COR-L47 (cell line): ENCODE measurements at places on chromosomes 1 and 21.
A peak's percentile ranks its signal among the peaks of the same experiment; 100 is the strongest.

GRCh38 chr1:86992861-86993260 is 78.4 kb downstream of the HS2ST1 start:
- no peak for DNase-seq

GRCh38 chr1:167332503-167332902 is 111.8 kb downstream of the POU2F1 start:
- DNase-seq = no peak

DNA sequence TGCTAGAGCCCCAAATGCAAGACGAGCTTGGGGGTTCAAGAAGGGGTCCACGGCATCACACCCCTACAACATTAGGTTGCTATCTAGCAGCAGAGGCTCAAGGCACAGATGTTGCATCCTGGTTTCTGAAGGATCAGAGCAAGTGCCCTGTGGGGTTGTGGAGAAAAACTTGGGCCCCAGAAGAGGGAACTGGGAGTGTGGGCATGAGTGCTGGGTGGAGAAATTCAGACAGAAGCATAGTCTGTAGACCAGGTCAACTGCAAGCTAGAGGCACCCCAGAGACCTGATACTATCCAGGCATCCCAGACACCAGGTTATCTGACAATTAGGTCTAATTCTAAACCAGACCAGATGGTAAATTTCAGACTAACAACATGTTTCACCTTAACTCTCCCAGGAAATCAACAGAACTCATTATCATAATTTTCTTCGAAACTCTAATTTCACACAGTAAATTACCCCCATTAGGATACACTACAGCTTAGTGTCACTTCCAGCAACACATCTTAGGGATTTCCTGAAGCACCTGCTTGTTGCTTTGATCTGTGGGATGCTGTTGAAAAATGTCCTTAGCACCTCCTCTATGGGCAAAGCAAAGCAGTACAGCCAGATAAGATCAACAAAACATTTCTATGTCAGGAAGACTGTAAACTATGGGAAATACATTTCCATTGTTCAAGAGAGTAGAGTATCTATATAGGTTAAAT is 179.3 kb downstream of the VAV3 start:
- no peak for DNase-seq

GRCh38 chr1:67316180-67316902 is 8.7 kb downstream of the IL12RB2 start:
- DNase-seq = no peak

DNA sequence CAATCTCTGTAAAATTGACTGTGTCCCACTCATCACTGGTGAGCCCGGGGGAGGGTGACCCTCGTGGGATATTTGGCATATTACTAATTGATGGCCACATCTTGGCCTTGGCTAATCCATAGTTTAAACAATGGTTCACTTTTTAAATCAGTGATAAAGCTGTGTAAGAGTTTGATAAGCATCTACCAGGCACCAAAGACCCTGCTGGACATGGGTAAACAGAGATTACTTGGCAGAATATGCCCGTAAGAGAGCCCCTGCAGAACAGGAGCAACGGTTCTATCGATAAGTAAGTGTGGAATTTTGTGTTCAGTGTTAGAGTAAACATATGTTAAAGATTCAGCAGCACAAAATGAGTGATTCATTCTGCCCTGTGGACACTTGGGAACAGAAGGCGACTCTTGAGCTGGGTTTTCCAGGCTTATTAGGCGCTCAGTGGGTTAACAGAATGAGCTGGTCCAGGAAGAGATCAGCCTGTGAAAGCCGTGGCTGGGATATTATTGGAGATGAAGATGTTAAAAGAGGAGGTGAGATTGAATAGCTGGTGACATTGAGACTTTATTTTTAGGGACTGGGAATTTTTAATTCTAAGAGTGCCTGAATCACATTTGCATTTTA is 55.9 kb downstream of the CNST start:
- DNase-seq = no peak

DNA sequence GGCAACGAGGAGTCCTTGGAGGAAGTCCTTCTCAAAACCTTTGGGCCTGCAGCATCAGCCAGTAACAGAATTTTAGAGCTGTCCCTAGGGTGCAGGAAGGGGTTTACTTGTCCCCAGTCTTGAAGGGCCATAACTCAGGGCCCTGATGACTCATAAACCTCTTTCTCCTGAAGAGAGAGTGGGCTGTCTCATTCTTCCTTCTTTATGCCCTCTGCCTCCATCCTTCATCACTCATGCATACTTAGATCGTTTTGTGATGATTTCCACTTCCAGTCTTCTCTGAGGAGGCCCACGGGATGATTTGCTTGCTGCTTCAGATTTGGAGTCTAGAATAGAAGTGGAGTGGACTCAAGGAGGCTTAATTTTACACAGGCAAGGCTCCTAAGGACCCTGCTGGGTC is 60.2 kb downstream of the NDUFS5 start:
- no peak for DNase-seq

DNA sequence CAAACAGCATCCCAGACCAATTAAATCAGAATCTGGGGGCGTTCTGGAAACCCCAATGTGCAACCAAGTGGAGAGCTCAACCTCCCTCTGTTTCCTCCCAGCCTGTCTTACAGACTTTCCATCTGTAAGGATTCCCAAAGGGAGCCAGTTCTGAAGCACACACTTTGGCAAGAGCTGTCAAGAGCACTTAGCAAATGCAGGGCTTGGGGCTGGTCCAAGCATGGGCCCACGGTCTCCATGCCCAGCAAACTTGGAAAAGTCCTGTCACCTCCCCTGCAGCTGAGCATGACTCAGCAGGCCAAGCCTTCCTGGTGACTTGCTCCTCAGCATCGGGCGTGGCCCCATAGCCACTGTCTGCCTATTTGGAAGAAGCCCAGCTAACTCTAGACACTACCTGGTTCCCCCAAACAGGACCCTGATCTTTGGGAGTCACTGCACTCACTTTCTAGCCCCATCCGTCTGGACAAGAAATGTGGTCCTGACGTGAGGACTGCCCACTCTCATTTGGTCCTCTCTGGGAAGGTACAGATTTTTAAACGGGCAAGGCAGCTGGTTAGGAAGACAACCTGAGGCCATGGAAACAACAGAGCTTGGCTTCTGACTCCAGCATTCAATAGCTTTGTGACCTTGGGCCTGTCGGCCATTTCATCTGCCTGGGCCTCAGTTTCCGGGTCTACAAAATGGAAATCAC is 16.9 kb downstream of the SLC2A1 start:
- no peak for DNase-seq

- DNase-seq = no peak
Measured at GRCh38 chr1:12488666-12489354, 129.2 kb downstream of the DHRS3 start.

DNA sequence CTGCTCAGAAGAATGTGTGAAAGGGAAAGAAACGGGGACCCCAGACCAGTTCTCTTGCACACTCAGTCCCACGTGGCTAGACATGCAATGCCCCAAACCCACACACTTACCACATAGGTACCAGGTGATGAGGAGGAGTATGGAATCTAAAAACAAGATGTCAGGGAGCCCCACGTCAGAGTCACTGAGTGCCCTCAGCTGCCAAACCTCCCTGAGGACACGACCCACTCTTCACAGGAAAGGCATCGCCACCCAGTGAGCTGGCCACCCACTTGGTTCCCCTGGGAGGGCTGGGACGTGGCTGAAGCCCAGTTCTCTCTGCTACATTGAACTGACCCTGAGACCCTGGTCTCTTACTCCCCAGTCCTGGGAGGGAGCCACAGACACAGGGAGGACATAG is 41.4 kb downstream of the MRPL37 start:
- no peak for DNase-seq

DNA sequence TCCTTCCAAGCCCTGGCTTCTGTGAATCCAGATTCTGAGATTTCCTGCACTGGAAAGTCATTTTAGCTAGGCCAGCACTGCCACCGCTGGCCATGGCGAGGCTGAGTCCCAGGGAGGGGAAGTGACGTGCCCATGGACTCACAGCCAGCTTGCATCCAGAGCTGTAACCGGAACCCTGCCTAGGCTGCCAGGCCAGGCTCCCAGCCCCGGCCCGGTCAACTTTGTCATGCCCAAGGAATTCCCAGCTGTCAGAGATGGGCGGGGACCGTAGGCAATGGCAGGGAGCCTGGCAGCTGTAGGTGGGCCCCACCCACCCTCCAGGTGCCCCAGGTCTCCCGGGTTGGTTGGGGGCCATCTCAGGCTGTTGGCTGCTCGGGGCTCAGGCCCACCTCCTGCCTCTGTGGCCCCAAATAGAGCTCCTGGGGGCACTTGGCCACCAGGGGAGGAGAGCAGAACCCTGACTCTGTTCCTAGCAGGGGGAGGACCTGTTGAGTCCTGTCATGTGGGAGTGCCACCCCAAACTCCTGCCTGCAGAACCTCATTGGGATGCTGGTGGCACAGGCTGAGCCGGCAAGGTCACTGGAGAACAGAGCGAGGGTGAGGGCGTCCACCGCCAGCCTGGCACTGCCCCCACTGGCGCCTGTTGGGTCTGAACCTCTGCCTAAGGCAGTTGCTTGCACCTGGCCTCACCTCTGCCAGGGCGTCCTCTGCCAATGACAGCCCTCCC is 57.8 kb downstream of the FOXO6 start:
- DNase-seq = peak; percentile 50

DNA sequence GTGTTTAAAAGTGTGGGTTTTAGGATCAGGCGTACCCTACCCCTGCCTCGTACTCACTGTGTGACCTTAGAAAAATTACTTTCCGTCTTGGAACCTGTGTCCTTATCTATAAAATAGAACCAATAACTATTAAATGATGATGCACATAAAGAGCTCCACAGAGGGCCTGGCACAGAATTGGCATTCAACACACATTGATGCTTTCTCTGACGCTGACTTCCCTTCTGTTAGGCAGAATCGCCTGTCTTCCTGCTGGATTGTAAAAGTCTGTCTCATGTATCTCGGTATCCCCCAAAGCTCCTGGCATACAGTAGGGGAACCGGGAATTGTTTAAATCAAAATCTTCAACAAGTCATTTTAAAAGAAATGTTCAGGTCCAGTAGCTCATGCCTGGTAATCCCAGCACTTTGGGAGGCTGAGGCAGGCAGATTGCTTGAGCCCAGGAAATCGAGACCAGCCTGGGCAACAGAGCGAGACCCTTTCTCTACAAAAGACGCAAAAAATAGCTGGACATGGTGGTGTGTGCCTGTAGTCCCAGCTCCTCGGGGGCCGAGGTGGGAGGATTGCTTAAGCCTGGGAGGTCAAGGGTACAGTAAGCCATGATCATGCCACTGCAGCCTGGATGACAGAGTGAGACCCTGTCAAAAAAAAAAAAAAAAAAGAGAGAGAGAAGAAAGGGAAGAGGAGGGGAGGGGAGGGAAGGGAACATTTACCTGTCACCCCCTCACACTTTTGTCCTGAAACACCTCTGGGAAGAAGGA is 41.3 kb upstream of the FHAD1 start:
- no peak for DNase-seq

- DNase-seq = no peak
Measured at GRCh38 chr1:203060115-203060514, 25.7 kb downstream of the MYOG start.

GRCh38 chr1:183239220-183239742 is 53.2 kb downstream of the LAMC2 start:
- DNase-seq = no peak

GRCh38 chr1:209324901-209325871 is 258.3 kb upstream of the CAMK1G start:
- no peak for DNase-seq

GRCh38 chr1:204572923-204573922 is 57.0 kb downstream of the MDM4 start:
- DNase-seq = no peak

GRCh38 chr1:10161541-10162290 is 48.7 kb upstream of the KIF1B start:
- no peak for DNase-seq

GRCh38 chr21:37193006-37193405 is 74.1 kb downstream of the VPS26C start:
- no peak for DNase-seq

GRCh38 chr1:154796303-154796892 is 73.7 kb downstream of the KCNN3 start:
- no peak for DNase-seq

GRCh38 chr1:244085891-244086290 is 34.8 kb downstream of the ZBTB18 start:
- no peak for DNase-seq

DNA sequence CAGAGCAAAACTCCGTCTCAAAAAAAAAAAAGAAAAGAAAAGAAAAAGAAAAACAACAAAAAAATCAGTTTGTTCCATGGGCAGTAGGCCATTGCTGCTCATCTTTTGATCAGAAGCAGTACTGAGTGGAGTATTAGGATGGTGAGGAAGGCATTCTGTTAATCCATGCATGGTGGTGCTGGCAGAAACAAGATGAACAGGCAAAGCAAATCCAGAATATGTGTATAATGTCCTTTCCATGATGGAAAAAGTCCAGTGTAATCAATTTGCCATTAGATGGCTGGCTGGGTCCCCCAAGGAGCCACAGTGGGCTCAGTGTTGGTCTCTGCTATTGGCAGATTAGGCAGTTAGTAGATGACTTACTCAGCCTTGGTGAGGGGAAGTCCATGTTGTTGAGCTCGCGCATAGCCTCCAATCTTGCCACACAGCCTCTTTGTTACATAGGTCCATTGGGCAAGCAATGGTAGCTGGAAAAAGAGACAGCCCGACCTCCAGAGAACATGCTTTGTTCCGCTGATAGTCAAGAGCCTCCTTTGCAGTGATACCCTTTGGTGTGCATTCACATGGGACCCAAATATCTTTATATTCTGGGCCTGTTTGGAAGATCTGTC is 23.3 kb downstream of the H3-3A start:
- no peak for DNase-seq

- no peak for DNase-seq
Measured at GRCh38 chr1:63466181-63466580, 56.8 kb downstream of the ITGB3BP start.

- no peak for DNase-seq
Measured at GRCh38 chr1:90502696-90503095, 214.4 kb downstream of the BARHL2 start.

GRCh38 chr1:210726621-210727020 is 397.9 kb downstream of the HHAT start:
- no peak for DNase-seq

DNA sequence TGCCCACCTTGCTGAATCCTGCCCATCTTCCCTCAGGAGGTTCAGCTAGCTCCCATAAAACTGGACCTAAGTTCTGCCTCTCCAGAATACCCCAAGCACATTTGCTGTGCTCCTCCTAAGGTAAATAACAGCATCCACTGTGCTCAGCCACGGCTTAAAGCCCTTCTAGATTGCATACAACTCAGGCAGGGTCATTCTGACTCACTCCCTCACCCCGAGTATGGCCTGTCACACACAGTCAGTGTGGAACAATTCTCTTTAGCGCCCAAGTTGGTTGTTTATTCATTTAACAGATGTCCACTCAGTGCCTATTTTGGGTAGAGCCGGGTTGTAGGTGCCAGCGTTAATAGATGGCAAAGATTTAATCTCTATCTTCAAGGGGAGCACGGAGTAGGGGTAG is 147.5 kb upstream of the EDN2 start:
- no peak for DNase-seq

DNA sequence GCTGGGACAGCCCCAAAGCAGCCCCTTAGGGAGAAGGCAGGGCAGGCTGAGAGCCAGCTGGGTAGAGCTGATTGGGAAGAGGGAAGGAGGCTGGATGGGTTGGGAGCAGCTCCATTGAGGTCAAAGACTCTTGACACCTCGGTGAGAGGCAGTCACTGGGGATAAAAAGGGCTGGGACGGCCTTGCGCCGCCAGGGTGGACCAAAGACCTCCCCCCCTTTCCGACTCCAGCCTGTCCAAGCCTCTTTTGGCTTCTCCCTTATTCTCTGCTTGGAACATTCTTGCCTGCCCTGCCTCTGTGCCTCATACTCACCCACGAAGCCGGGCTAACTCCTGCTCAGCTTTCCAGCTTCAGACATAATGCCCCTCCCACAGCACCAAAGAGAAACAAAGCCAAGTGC is 51.1 kb downstream of the LRRC38 start:
- no peak for DNase-seq
